ENCODE measurements at places on chromosomes 12 and 14.

DNA sequence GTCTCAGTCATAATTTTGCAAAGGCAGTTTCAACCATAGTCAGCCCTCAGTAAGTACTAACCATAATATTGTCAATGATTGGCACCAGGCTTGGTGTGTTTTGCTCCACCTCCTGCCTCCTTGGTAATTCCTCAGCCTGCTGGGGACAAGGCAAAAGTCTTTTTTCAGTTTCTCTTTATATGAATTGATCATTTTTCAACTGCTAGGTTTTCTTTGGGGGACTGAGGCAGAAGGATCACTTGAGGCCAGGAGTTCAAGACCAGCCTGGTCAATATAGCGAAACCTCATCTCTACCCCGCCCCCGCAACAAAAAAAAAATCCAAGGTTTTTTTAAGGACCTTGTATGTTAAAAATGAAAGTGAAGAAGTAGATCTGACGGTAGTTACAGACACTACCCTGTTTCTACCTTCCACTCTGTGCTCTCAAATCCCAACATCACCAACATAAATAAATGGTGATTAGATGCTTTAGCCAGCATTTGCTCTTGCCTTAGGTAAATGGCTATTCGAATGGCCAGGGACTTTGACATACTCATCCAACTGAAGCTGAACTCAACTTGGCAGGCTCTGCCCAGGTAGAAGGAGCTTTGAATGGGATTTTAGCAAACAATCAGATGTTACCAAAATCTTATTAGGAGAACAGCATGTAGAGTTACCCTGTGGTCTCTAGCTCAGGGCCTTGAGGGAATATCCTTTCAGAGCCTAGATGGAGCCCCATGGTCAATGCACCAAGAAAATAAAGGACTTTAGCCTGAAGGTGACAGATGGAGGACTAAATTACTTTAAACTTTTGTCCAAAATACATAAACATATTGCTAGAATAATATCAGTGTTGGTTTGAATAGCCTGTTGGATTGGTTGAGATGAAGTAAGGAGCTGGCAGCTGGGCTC is 126.9 kb upstream of the AMIGO2 start:
- ATAC-seq: no peak

DNA sequence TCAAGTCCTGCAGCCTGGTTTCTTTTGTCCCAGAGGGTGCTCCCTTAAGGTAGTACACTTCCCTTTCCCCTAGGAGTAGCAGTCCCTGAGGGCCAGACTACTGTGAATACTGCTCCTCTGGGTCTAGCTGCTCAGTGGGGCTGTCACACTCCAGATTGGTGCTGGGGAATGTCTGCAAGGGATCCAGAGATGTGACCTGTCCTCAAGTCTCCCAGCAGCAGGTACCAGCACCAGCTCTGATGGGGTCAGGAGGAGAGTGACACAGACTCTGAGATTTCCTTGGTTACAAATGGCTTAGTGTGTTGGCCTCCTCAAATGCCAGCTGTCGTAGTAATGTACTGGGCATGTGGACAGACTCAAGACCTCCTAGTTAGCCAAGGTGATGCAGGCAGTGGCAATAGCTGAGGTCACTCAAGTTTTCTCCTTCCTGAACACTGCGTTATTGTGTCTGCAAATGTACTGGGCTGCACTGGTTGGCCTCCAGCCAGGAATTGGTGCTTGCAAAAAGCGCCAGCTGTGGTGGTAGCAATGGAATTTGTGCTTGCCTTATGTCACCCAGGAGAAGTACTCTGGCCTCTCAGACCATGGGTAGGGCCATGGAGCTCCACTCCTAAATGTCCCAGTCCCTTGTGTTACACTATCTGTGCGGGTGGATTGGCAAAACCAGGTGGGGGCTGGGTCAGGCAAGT is 36.4 kb upstream of the AEBP2 start:
- no peak for ATAC-seq

DNA sequence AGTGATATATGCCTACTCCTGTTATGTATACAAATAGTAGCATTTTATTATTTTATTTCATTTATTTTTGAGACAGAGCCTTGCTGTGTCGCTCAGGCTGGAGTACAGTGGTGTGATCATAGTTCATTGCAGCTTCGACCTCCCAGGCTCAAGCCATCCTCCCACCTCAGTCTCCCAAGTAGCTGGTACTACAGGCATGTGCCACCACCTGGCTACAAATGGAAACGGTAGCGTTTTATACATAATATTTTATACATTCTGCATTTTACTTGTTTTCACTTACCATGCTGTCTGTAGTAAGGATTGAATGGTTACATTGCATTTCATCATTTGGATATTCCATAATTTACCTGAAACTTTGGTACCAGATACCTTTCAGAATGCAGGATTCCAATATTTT is 14.1 kb downstream of the C1R start:
- ATAC-seq: no peak

GRCh38 chr14:101349108-101349507 is 212.2 kb upstream of the DIO3 start:
- no peak for ATAC-seq

- ATAC-seq: no peak
Measured at GRCh38 chr12:93020631-93021597, 91.8 kb upstream of the EEA1 start.

DNA sequence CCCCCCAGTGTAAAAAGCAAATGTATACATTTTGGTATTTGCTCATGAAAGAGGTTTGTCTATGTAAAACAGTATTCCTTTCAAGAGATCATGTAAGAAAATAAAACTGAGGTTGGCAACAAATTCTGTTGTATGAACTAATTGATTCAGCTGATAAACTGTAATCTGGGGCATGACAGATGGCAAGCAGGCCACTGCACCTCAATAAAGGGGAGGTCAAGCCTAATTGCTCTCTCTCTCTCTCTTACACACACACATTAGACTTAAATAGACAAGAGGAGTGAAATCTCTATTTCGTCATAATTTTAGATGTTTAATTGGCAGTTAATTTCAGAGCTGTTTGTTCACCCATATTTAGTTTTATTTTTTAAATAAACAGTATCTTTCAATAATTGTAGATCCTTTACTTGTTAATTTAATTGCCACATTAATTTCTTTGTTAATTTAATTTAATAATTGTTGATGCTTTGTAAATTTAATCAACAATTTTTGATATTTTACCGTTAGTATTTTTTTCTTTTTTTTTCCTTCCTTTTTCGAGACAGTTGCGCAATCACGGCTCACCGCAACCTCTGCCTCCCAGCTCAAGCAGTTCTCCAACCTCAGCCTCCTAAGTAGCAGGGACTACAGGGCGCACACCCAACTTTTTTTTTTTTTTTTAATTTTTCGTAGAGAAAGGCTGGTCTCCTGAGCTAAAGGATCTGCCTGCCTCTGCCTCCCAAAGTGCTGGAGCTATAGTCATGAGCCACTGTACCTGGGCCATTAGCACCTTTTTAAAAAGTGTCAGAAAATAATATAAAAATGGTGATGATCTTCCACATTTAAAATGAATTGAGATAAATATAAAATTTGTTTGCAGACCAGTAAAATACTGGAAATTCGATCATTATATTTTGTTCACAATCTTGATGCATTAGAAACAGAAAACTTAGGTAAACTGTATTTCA is 577.7 kb downstream of the SLC16A7 start:
- ATAC-seq: no peak

DNA sequence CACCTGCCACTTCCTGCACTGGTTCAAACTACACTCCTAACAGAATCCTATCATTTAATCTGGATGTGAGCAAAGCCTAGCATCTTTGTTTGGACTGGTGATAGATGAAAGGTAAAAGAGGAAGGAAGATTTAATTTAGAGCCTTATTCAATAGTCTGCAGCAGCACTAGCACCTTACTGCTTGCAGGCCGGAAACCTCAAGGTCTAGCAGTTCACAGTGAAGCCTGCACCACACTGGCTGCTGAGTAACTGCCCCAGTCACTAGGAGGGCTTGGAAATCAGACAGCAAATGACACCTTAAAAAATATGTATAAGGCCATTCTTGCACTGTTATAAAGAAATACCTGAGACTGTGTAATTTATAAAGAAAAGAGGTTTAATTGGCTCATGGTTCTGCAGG is 358.0 kb downstream of the DAD1 start:
- no peak for ATAC-seq

DNA sequence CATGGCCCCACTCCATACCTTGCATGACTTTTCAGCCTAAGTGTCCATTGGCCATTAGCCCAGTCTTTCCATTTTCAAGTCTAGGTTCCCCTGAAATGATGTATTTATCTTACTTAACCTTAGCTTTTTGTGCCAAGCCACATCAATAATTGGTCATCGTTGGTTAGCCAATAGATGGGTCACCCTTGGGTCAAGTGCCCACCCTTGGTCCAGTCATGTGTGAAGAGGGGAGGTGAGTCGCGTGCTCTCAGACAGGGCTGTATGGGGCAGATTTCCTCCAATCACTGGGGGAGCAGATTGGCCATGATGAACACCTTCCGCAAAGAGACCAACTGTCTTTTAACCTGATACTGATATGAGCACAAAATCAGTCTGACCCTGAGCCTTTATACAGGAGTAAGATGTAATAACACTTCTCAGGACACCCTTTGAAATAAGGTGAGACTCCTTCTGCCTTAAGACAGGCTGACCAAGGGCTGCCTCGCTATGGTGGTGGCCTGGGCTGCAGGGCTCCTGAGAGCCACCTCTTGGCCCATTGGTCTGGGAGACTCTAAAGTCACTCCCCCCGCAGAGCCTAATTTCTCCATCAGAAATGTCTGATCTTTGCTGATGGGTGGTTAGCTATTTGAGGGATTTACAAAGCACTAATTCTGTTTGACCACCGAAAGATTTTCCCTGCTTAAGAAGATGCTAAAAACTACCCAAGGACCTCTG is 143.2 kb downstream of the ZFP36L1 start:
- ATAC-seq: no peak

- ATAC-seq: no peak
Measured at GRCh38 chr14:51821822-51822221, 38.6 kb upstream of the GNG2 start.

GRCh38 chr12:2101771-2102170 is 49.0 kb downstream of the CACNA1C start:
- ATAC-seq: no peak

DNA sequence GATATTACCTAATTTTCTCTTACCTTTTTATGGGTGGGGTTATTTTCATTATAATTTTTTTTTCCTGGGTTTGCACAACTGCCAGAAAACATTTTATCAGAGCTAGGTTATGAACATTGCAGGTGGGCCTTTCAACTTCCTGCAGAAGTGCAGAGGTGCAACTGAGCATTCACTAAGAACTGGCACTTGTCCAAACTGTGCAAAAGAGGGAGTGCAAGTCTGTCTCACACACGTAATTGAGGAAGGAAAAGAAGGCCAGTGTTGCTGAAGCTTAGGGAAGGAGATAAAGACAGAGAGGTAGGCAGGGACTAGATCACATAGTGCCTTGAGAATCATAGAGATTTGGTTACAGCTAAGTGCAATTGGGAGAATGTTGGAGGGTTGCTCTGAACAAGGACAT is 14.1 kb upstream of the AMN1 start:
- no peak for ATAC-seq

- ATAC-seq: no peak
Measured at GRCh38 chr12:31479516-31480210, 111.3 kb downstream of the DENND5B start.

DNA sequence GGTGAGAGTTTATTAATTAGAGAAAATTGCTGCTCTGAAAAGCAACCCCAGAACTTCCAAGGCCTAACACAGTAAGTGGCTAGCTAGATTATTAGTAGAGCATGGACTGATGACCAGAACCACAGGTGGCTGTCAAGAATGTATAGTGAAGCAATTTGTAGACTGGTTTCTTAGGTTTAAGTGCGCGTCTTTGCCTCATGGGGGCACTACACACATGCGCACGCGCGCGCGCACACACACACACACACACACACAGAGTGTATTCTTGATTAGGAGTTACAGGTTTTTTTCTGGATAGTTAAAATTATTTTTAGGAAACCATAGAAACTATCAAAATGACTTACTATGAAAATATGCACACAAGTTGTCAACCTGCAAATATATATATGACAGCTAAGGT is 66.5 kb downstream of the BHLHE41 start:
- ATAC-seq: no peak

DNA sequence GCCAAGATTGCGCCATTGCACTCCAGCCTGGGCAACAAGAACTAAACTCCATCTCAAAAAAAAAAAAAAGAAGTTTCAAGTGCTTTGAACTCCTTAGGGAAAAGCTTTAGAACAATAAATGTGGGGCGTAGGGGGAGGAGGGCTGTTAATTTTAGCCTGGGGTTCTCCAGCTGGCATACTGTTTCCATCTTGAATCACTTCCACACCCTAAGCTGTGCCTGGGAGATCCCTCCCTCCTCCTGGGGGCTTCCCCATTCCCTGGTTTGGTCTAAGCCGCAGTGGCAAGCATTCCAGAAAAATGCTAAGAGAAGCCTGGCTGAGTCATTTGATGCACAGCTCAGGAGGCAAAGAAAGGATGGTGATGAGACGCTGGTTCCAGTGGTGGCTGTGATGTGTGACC is 2.3 kb upstream of the ZNF384 start:
- no peak for ATAC-seq

DNA sequence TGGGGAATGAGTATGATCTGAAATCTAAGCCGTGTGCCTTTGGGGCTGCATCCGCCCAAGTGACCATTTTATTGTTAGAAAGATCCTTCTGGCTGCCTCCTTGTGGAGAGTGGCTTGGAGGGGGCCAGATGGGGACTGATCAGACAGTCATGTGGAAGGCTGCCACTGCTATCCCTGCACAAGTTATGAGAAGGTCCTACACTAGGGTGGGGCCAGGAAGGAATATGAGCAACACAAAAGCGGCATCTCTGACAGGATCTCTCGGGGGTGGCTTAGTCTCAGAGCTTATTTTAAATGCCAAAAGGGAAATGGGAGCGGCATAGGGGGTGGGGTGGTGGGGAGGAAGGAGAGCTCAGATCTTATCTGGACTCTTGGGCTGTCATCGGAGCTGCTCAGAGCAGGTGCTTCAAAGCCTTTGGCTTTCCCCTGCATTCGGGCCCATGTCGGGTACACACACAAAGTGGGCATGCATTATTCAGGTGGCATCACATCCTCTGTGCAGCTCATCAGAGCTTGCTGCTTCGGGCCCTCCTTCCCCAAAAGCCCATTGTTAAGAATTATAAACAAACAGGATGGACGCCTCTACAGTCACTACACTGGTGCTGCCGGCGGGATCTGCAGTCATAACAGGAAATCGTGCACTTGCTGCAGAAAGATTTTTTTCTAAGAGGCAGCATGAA is 805.4 kb downstream of the VRK1 start:
- ATAC-seq: peak; percentile 73
